Gastrocnemius medialis (tissue), 4 donors: ENCODE measurements at places on chromosomes 1 and 21. TPM values are rescaled to one million over a fixed set of nuclear protein-coding genes. Genes with fewer than 3 reads are reported as not detected.

The RNU1-2 gene
- total RNA-seq = not detected

The TPTE gene
- not detected for total RNA-seq

The GPR161 gene
- total RNA-seq = 0.31 TPM

DNA sequence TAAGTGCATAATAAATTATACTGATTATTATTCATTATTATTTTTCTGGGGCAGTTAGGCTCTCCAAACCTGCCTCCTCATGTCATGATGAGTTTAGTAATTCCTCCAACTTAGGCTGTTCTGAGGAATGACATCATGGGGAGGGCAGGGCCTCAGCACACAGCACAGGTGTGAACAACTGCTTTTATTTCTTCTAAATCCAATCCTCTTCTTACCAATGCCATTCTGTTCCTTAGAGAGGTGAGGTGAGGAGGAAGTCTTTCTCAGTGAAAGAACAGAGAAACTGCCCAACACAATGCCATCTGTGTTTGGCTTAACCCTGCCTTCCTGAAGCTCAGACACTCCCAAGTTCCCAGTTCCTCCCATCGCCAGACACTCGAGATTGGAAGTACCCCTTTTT lies 45.4 kb upstream of the WASF2 start:
- DNase-seq = no peak

DNA sequence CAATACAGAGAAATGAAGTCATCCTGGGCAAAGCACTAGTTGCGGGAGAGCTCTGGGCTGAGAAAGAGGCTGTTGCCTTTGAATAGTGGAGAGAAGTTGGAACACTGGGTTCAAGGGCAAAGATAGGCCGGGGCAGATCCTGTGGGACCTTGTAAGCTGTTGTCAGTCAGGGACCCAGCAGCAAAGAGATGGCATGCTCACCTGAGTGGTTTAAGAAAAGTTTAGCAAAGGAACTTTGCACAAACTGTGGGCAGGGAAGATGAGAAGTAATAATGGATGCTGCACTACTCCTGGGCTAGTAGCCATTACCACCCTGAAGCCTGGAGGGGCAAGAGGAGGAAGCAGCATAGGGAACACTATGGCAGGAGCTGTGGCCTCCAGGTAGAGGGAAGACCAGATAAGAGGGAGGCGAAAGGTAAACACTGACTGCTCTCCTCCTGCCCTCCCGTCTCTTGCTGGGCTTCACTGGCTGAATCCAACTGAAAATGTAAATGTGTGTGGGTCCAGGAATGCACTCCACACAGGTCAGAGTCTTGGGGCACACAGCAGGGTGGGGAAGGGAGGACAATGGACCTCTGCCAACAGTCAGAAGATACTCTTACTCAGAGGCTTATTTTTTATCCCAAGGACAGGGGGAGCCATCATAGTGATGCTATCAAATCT lies 129.2 kb downstream of the PLPP3 start:
- no peak for DNase-seq

- DNase-seq = no peak
Observed at GRCh38 chr1:197692965-197693364, 82.3 kb downstream of the DENND1B start.

DNA sequence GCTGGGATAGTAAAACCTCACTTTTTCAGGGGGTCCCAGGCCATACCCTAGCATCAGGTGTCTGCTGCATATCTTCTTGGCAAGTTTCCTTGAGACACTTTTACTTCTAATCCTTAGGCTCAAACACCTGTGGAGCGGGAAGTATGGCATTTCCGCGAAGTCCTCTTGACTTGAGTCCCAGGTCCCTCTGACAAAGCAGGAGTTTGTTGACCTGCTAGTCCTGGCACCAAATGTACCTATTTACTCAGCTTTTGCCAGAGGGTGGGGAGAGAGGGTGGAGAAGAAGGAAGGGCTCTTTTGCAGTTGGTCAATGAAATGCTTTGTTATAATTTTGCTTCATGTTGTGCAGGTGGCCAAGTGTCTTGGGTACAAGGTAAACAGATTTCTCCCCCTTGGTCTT lies 59.7 kb downstream of the CLIC6 start:
- no peak for DNase-seq
